CD4-positive, alpha-beta T cell treated with Interleukin-2 at 100 ng/mL for 4 hours (primary cell): ENCODE measurements at places on chromosomes 3 and 15.

DNA sequence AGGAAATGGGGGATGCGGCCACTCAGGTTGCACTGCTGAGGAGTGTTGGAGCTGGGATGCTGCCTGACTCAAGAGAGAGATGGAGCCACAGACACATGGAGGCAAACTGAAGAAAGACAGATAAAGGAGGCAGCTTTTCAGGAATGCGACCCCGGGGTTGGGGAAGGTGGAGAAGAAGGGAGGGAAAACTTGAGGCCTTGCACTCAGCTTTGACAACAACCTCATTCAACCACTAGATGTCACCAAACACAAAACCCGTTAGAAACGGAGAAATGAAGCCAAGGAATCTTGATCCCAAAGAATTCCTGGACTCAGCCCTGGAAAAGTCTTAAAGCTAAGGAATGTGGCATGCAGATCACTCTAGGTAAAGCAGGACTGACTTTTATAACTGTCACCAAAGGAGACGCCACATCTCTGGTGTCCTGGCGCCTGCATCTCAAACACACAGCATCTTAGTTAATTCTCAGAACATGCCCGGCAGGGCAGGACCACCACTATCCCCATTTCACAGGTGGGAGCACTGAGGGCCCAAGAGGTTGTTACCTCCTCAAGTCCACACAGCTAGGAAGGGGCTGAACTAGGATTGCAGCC, 59.6 kb upstream of the LMCD1 start:
- no peak for DNase-seq

- DNase-seq: no peak
Observed at GRCh38 chr3:41690766-41691563, 270.9 kb downstream of the ULK4 start.

DNA sequence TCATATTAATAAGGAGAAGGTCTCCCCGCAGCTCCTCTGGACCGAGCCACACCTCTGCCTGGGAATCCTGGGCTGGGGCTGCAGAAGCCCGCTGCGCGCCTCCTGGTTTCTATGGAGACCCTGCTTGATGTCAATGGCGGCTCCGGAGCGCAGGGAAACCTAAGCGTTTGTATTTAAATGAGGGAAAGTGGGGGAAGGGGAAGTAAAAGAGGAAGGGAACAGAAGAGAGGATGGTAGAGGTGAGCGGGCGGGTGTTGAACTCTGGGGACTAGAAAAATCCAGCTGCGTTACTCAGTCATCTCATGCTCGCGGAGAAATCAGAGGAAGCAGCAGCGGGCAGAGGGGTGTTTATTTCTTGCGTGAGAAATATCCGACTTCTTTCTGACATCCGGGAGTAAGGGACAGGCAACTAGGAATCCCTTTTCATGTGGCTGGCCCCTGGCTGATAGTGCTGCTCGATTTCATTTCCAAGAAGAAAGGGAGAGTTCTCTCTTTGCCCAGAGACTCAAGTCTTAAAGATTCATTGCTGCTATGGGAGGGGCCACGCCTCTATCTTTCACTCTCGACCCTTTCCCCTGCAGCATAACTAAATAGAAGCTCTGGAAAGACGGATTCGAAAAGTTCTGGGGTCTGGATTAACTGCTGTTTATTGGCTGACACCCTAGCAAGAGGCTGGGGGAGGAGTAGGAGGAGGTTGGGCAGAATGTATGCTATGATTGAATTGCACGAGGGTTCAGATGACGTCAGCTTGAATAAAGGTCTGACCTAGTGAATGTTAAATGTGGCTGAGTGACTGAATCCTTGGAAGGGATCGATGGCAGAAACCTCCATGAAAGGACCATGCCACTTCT, 110.5 kb upstream of the GAP43 start:
- peak; percentile 14 for DNase-seq

GRCh38 chr15:63226966-63227401, 37.6 kb downstream of the RAB8B start:
- no peak for DNase-seq

- DNase-seq: no peak
Observed at GRCh38 chr3:49844464-49845183, 11.7 kb downstream of the TRAIP start.
